GM13976 (cell line): ENCODE measurements at places on chromosomes 2 and 18.

GRCh38 chr2:145815933-145816332, 1296.0 kb upstream of the ZEB2 start:
- no peak for DNase-seq

DNA sequence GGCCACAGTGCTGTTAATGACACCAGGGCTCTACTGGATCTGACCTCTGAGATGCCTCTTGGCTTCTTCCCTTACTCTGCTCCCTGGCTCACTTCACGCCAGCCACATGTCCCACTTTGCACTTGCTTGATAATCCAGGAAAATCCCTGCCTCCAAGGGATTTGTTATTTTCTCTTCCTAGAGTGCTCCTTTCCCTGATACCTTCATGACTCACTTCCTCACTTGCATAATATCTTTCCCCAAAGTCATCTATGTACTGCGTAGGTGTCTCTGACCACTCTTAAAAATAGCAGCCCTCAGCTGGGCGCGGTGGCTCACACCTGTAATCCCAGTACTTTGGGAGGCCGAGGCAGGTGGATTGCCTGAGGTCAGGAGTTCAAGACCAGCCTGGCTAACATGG, 572.3 kb downstream of the PLCL1 start:
- no peak for DNase-seq

- no peak for DNase-seq
These were observed 4.9 kb downstream of the TMEM177 start for GRCh38 chr2:119683713-119684443.

GRCh38 chr2:239944694-239945551, 80.2 kb downstream of the NDUFA10 start:
- DNase-seq = no peak
